ENCODE measurements at places on chromosomes 1 and 21.

DNA sequence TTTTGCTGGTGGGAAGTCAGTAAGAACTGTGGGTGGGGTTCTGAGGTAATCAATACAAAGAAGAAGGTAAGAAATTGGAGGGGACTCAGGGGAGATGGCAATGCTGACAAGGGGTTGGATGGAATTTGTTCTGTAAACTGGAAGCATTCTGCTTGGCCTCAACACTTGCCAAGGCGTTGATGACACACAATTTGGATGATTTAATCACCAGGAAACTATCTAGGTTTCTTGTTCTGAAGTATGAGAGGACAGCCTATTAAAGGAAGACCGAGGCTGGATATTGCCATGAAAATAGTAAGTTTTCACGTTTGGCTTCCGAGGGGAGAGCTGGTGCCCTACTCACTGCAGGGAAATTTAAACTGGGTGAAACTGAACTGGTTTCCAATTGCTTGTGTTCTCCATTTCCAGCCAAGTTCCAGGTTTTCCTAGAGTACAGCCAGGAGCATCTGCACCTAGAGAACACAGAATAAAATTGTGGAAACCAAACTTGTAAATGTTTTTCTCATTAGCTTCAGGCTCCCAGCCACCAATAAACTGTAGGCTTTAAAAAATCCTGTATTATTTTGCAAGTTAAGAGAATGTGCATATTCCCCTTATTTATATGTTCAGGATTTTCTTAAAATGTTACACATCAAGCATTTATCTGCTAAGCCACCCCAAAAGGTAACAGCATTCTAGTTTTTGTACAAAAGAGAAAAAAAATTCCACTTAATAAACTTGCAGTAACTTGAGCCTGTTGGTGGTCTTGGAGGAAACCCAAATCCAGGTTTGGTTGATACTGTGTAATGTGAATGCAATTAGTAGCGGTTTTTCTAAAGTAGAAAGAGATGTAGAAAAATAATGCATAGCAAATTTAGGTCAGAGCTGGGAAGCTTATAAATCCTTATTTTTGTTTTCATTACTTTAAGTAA lies 53.8 kb downstream of the ROR1 start:
- no peaks in the 10 kb centered on the region for H3K27me3 ChIP-seq
- no peaks in the 10 kb centered on the region for H3K4me1 ChIP-seq
- DNase-seq, result no peak
- H3K4me3 ChIP-seq, result no peak overlapping the region
- H3K36me3 ChIP-seq, result no peaks in the 10 kb centered on the region

GRCh38 chr1:25810341-25811299 lies 9.1 kb upstream of the MTFR1L start:
- H3K36me3 ChIP-seq, result peaks cover 2% of the 10 kb centered on the region
- DNase-seq, result peak; percentile 82
- no peak overlapping the region for H3K27ac ChIP-seq
- H3K27me3 ChIP-seq, result no peaks in the 10 kb centered on the region
- peaks cover 50% of the 10 kb centered on the region for H3K4me1 ChIP-seq

DNA sequence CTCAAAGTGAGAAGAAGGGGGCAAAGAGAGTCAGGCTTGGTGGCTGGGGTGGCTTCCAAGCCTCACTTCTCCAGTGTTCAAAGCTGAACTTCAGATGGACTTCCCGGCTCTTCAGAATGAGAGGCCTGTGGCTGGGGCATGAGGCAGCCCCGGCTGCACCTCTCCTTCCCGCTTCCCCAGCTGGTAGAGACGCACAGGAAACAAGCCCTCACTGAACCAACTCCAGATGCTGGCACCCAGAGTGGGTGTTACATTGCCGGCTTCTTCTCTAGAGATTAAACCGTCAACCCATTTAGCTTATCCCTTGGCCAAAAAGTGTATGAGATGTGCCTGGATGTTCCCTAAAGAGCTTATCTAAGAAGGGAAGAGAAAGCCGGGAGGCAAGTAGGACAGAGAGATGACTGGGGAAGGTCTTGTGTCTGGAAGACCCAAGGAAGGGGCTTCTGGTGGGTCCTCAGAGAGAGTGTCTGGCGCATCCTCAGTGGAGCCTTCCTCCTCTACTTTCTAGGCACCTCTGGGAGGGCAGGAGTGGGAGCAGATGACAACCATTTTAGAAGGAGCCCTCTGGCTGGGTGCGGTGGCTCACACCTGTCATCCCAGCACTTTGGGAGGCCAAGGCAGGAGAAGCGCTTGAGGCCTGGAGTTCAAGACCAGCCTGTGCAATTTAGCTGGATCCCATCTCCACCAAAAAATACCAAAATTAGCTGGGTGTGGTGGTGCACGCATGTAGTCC lies 2.0 kb downstream of the ADAMTSL4 start:
- H3K4me1 ChIP-seq, result peaks cover 84% of the 10 kb centered on the region
- H3K27ac ChIP-seq, result peak overlapping the region; percentile 87
- no peaks in the 10 kb centered on the region for H3K27me3 ChIP-seq

DNA sequence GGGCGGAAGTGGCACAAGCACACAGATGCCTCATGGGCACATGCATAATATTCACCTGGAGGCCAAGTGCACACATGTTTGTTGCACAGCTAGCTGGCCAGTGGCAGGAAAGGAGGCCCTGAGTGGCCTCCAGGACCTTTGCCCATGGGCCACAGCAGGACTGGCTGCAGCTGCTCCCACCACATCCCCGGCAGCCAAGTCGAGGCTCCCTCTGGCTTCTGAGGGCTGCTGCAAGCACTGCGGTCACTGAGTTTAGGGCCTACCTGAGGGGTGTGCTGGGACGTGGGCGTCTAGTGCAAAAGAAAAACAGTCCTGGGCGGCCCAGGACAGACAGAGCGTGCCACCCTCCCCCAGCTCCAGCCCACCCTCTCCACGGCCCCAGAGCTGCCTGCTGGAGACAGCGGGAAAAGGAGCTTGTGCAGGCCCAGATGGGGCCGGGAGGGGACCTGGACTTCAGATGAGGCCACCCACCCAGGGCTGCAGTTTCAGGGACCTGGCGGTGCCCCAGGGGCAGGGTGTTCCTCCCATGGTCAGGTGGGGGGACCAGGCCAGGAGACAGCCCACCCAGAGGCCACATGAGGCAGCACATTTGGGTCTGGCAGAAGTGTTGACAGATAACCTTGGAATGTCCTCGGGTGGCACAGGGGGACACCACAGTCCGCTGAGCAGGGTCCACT lies 265.9 kb upstream of the VAMP3 start:
- DNase-seq, result no peak
- H3K4me1 ChIP-seq, result no peaks in the 10 kb centered on the region
- H3K27me3 ChIP-seq, result 0 out of 3 replicates have a peak, but pooled peaks cover 2% of the 10 kb centered on the region
- no peak overlapping the region for H3K27ac ChIP-seq
- no peaks in the 10 kb centered on the region for H3K36me3 ChIP-seq
- no peak overlapping the region for H3K4me3 ChIP-seq

DNA sequence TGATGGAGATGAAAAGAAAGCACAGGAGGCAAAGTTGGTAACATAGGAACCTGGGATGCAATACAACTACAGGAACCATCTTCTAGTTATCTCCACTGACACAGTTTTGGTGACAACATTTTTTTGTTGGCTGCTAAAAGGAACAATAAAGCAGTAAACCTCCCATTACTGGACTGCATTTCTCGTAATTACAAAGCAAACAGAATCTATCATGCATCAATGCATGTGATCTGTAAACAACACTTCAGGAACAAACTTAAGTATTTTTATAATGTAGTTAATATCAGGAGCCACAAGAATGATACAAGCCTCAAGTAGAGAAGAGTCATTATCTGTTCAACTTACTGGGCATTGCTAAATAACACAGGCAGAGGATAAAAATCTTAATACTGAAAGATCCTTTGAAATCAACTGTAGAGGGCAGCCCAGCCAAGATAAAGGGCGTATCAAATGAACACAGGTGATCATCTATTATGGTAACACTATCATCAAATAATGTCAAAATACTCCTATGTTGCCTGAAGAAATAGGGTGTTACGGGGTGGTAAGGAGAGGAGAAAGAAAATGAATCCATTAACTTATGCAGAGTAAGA lies 193.3 kb downstream of the EIF4G3 start:
- no peak overlapping the region for H3K4me3 ChIP-seq
- H3K4me1 ChIP-seq, result no peaks in the 10 kb centered on the region
- no peak overlapping the region for H3K27ac ChIP-seq
- H3K27me3 ChIP-seq, result no peaks in the 10 kb centered on the region

GRCh38 chr1:54591127-54591756 lies 32.1 kb downstream of the FAM151A start:
- no peak overlapping the region for H3K4me3 ChIP-seq
- H3K36me3 ChIP-seq, result no peaks in the 10 kb centered on the region
- H3K4me1 ChIP-seq, result peaks cover 5% of the 10 kb centered on the region
- no peak for DNase-seq

- H3K4me3 ChIP-seq, result no peak overlapping the region
- H3K27ac ChIP-seq, result no peak overlapping the region
- DNase-seq, result no peak
- no peaks in the 10 kb centered on the region for H3K36me3 ChIP-seq
- H3K4me1 ChIP-seq, result 0 out of 3 replicates have a peak, but pooled peaks cover under 1% of the 10 kb centered on the region
Measured at GRCh38 chr1:211349741-211350140, 23.1 kb downstream of the TRAF5 start.
